ENCODE measurements at places on chromosomes 3 and 15.

- H3K4me3 ChIP-seq = no peak overlapping the region
- no peak for DNase-seq
- no peaks in the 10 kb centered on the region for H3K36me3 ChIP-seq
- no peaks in the 10 kb centered on the region for H3K27me3 ChIP-seq
Measured at GRCh38 chr15:62658498-62658897, 384.0 kb upstream of the TPM1 start.

GRCh38 chr15:39403640-39404117 is 177.2 kb upstream of the THBS1 start:
- no peak overlapping the region for H3K4me3 ChIP-seq
- H3K4me1 ChIP-seq = no peaks in the 10 kb centered on the region
- DNase-seq = no peak
- no peaks in the 10 kb centered on the region for H3K27me3 ChIP-seq
- H3K27ac ChIP-seq = no peak overlapping the region

- H3K27me3 ChIP-seq = no peaks in the 10 kb centered on the region
- H3K4me3 ChIP-seq = no peak overlapping the region
- H3K27ac ChIP-seq = no peak overlapping the region
- H3K4me1 ChIP-seq = no peaks in the 10 kb centered on the region
- H3K36me3 ChIP-seq = no peaks in the 10 kb centered on the region
Measured at GRCh38 chr3:12343047-12343501, 54.2 kb downstream of the PPARG start.

GRCh38 chr3:169822983-169823382 is 10.3 kb upstream of the LRRC34 start:
- no peak overlapping the region for H3K4me3 ChIP-seq
- no peaks in the 10 kb centered on the region for H3K36me3 ChIP-seq
- no peak overlapping the region for H3K27ac ChIP-seq
- H3K27me3 ChIP-seq = peaks cover 5% of the 10 kb centered on the region
- no peaks in the 10 kb centered on the region for H3K4me1 ChIP-seq
- DNase-seq = no peak

DNA sequence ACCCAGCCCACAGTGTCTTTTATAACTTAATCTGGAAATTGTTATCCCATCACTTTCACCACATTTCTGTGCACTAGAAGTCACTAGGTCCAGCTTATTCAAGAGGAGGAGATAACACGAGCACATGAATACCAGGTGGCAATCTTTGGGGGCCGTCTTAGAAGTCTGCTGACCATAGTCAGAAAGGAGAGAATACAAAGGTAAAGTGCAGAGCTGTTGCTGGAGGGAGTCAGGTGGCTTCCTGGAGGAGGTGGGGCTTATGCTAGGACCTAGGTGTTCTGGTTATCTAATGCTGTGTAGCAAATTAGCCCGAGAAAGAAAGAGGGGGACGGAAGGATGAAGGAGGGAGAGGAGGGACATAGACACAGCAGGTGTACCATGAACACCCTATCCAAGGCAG is 46.5 kb downstream of the SLC6A20 start:
- H3K27ac ChIP-seq = no peak overlapping the region
- no peak for DNase-seq
- H3K4me1 ChIP-seq = no peaks in the 10 kb centered on the region
- no peaks in the 10 kb centered on the region for H3K36me3 ChIP-seq
- H3K27me3 ChIP-seq = no peaks in the 10 kb centered on the region

DNA sequence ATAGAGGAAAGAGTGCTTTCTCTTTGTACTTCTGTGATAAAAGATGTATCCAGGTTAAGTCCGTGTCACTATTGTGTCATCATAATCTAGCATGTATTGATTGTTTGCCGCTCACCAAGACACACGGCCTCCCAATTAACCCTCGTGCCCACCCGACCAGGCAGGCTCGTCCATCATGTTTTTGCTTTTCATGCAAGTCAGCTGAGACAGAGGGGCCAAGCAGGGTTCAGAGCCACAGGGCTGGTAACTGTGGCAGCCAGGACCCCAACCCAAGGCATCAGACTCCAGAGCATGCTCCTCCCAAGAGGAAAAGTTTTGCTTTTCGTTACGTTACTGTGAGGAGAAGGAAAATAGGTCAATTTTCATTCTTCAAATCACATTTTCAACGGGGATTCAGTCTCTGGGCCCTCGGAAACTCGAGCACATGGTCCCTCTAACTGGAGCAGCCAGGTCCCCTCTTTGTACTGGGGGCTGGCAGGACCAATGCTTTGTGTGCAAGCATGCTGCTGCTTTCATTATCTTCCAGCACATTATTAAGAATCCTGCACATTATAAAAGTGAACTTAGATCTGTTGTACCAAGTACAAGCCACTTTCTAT is 161.1 kb upstream of the TOPAZ1 start:
- no peaks in the 10 kb centered on the region for H3K4me1 ChIP-seq
- no peaks in the 10 kb centered on the region for H3K36me3 ChIP-seq
- no peak overlapping the region for H3K27ac ChIP-seq
- H3K4me3 ChIP-seq = no peak overlapping the region
- H3K27me3 ChIP-seq = no peaks in the 10 kb centered on the region

- peak overlapping the region; percentile 70 for H3K4me3 ChIP-seq
- no peaks in the 10 kb centered on the region for H3K36me3 ChIP-seq
- H3K27ac ChIP-seq = peak overlapping the region; percentile 94
Measured at GRCh38 chr15:69462030-69462492, 9.4 kb downstream of the RPLP1 start.

GRCh38 chr3:42387802-42388651 is 22.4 kb downstream of the LYZL4 start:
- H3K4me3 ChIP-seq = no peak overlapping the region
- no peak for DNase-seq
- no peaks in the 10 kb centered on the region for H3K4me1 ChIP-seq
- no peak overlapping the region for H3K27ac ChIP-seq
- no peaks in the 10 kb centered on the region for H3K27me3 ChIP-seq
- no peaks in the 10 kb centered on the region for H3K36me3 ChIP-seq

Data from breast epithelium (tissue), 4 donors.